Stimulated activated CD4-positive, alpha-beta T cell treated with anti-CD3 and anti-CD28 coated beads, Interleukin-2, amount 100 ng/mL, for 48 hours (primary cell): ENCODE measurements at places on chromosomes 7 and 10.

- no peak for DNase-seq
Observed at GRCh38 chr7:64999165-65000004, 7.1 kb downstream of the ERV3-1 start.

DNA sequence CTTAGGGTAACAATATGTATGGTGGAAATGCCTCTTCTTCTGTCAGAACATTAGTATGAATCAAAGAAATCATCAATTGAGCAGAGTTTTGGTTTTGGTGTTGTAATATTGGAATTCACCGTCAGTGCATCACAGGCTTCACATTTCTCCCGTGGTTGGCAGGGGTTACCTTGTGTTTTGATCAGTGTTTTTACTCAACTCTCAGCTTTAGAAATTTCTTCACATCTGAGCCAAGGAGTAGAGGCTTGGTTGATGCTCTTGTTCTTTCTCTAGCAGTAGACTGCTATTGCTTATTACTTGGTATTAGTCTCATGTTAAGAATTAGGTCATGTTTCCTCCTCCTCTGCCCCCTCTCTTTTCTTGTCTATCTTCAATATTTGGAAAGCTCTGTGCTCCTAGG, 188.8 kb upstream of the SMIM30 start:
- DNase-seq, result no peak

GRCh38 chr10:60962946-60963345, 19.0 kb upstream of the RHOBTB1 start:
- DNase-seq, result no peak

DNA sequence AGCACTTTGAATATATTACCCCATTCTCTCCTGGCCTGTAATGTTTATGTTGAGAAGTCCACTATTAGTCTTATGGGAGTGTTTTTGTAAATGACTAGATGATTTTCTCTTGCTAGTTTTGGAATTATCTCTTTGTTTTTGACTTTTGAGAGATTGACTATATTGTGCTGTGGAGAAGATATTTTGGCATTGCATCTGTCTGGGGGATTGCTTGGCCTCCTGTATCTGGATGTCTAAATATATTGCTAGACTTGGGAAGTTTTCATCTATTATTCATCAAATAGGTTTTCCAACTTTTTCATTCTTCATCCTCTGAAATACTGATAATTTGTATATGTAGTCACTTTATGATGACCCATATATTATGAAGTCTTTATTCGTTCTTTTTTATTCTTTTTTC, 277.1 kb upstream of the PCDH15 start:
- DNase-seq, result no peak

GRCh38 chr7:15686295-15686956, at the start of gene MEOX2:
TSS of gene MEOX2 (minus strand) at chr7:15686683. CDS start at chr7:15686402, 281 bp downstream.
- DNase-seq, result no peak

GRCh38 chr7:18831419-18831818, 286.0 kb downstream of the TWIST1 start:
- no peak for DNase-seq

- no peak for DNase-seq
Observed at GRCh38 chr7:131529179-131529578, 27.2 kb downstream of the PODXL start.

- no peak for DNase-seq
Observed at GRCh38 chr7:72265071-72265904, 146.8 kb downstream of the CALN1 start.

DNA sequence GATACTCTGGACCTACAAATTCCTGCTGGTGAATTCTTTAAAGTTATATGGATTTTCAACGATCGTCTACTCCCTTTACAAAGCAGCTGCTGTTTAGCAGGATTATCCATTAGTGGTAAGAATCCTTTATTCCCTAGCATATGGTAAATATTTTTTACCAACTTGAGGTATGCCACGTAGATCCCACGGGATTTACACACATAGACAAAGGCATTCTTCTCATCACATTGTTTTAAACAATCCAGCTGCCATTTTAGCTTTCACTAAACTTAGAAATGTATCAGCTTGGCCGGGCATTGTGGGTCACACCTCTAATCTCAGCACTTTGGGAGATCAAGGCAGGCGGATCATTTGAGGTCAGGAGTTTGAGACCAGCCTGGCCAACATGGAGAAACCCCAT, 148.0 kb upstream of the SH2B2 start:
- no peak for DNase-seq

DNA sequence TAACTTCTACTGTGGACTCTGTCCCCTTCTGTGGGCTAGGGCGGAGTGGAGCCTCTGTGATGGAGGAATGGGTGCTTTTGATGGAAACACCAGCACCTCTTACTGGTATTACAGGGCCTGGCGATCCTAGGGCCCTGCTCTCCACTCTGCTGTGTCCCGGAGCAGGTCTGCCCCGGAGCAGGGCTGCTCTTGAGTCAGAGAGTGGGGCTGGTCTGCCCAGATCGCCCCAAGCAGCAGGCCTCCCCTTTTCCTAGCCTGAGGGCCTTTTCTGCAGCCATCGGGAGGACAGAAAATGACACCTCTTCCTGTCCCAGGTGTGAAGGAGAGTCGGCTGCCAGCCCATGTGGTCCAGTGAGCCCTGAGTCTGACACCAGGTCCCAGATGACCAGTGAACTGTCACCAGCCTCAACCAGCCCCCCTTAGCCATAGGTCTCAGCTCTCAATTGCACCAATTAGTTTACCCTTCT, 1.4 kb downstream of the ZNF282 start:
- DNase-seq, result no peak

GRCh38 chr10:13311177-13311575, 11.3 kb upstream of the PHYH start:
- no peak for DNase-seq

GRCh38 chr10:16681521-16681920, 135.7 kb downstream of the RSU1 start:
- DNase-seq, result no peak

- no peak for DNase-seq
Observed at GRCh38 chr7:99624484-99624883, 7.7 kb downstream of the ZSCAN25 start.

DNA sequence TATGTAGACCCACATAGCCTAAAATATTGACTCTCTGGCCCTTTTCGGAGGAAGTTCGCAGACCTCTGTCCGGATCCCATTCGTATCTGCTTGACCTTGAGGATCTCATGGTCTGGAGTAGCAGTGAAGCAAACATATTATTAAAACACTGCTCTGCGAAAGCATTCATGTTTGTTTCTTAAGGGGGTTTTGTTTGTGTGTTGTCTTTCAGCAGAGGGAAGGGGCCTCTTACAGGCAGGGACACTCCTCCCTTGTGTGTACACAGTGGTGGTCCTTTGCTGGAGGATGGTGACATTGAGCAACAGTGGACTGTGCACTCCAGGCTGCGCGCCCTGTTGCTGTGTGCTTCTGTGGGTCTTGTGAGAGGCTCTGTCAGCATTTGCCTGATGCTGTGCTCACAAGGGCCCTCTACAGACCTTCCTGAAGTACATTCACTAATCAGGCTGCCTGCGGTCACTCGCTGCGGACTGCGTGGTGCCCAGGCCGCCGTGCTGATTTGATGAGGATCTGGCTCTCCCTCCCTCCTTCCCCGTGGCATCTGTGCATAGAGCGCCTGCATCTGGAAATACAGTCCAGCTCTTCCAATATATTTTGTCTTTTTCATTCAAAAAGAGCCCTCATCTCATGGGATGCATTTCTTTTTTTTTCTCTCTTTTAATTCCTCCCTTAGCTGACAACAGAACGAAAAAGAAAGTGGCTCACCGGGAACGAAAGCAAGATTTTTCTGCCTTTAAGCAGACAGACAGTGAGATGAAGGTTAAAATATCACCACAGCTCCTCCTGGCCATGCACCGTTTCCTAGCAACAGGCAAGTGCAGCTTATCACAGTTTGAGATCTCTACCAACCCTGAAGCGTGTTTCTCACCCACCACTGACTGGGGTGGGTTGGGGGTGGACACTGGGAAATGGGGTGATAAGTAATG, 135.8 kb downstream of the CNNM2 start:
- peak; percentile 21 for DNase-seq

- DNase-seq, result no peak
Observed at GRCh38 chr7:15175152-15175551, 272.6 kb upstream of the DGKB start.

DNA sequence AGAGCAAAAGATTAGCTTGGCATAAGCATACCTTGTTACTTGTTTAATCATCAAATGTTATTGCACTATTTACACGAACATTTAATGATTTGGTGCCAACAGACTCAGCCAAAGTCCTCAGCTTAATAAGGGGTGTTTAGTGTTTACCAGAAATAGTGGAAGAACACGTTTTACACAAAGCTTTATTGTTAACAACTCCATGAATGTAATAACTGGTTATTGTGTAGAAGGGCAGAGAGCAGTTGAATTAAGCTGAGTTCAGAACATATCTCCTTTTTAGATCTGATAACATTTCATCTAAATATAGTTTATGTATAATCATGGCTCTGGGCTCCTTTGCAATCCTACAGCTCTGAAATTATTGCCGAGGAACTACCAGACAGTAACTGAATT, 99.1 kb downstream of the CABCOCO1 start:
- DNase-seq, result no peak

GRCh38 chr10:48880016-48880705, 59.5 kb downstream of the LRRC18 start:
- no peak for DNase-seq

GRCh38 chr7:140596519-140597427, 43.8 kb downstream of the DENND2A start:
- no peak for DNase-seq

GRCh38 chr7:20211376-20211775, 5.8 kb downstream of the MACC1 start:
- DNase-seq, result no peak

DNA sequence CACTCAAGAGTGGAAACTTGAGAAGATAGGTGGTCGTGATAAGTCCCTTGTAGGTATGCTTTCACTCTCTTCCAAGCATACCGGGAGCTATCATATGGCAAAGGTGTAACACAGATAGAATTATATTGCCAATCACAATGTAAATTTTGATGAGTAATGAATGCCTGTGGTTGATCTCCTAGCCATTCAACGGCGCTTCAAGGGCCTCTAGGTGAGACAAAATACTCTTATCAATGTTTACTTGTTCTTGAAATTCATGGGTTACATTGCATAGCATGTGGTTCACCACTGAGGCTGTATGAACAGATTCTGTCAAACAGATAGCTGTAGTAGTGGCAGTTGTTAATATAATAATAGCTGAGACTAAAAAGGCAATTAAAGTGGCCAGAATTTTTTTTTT, 82.4 kb downstream of the THSD7A start:
- no peak for DNase-seq

GRCh38 chr7:68336594-68336993, 1261.7 kb upstream of the AUTS2 start:
- no peak for DNase-seq

GRCh38 chr7:87581723-87582122, 19.0 kb downstream of the ABCB1 start:
- DNase-seq, result no peak

DNA sequence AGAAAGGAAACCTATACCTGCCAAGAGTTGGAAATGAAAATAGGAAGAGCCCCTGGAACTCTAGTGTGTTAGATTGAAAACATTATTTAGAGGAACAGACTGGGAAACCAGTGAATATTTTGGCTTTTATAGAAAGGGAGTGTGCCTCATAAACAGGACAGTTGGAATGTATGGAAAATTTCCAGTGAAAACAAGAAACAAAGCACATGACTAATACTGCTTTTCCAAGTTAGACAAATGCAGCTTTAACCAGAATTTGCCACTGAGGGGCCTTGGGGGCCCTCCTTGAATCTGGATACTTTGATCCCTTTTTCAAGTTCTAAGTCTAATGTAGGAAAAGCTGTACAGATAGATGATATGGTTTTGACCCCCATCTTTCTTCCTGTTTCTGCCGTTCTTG, 21.2 kb downstream of the ITGB8 start:
- no peak for DNase-seq

DNA sequence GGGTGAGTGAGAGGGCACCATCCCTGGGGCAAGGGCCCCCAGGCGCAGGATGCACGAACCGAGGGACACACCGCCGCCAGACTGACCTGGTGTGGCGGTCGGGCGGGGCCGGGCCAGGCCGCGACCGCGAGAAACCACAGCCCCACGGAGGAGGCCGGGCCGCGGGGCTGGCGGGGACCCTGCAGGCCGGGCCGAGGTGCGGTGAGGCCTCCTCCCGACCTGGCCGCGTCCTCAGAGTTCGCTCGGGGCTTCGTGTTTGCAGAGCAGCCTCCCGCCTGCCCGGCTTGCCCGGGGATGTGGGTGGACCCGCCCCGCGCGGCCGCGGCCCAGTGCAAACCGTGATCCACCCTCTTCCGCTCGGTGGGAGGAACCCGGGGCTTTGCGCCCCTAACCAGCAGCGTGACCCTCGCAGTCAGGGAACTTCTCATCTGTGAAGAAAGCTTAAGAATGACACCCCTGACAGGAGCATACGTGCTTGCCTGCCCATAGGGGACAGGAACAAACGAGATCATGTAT, 20.6 kb upstream of the HOXA13 start:
- DNase-seq, result no peak

DNA sequence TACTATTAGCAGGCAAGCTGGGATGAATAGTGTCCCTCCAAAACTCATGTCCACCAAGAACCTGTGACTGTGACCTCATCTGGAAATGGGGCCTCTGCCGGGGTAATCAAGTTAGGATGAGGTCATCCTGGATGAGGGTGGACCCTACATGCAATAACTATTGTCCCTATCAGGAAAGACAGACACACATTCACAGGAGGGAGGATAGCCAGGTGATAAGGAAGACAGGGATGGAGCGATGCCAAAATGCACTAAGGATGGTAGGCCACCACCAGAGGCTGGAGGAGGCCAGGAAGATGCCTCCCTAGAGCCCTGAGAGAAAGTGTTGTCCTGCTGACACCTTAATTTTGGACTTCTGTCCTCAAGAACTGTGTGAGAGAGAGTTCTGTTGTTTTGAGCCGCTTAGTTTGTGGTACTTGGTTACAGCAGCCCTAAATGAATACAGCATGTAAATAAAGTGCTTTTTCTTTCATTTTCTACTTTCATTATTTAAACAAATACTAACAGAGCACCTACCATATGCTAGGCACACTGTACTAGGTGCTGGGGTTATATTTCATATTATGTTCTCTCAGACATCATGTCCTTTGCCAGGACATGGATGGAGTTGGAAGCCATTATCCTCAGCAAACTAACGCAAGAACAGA, 111.9 kb downstream of the USP6NL start:
- no peak for DNase-seq
